ENCODE measurements at places on chromosomes 4 and X.

DNA sequence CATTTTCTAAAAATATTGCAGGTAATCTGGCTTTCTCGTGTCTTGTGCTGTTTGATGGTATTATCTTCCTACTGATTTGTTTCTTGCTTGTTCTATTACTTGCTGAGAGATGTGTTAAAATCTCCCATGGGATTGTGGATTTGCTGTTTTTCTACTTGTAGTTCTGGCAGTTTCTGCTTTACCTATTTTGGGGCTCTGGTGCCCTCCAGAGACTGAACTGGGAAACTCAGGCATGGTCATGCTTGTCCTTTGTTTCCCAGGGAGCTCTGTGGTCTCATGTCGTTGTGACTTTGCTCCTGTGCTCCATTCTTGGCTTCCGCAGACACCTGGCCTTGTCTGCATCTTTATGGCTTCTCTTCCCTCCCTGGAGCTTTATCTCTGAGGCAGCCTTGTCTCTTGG, 39.5 kb downstream of the NSD2 start:
- DNase-seq, result no peak

DNA sequence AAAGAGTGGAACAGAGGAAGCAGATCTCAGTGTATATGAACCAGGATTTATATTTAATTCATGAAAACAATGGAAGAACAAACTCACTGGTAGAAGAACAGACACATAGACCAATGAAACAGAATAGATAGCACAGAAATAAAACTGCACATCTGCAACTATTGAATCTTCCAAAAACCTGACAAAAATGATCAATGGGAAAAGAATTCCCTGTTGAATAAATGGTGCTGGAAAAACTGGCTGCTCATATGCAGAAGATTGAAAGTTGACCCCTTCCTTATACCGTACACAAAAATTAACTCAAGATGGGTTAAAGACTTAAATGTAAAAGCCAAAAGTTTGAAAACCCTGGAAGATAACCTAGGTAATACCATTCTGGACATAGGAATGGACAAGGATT, 391.0 kb downstream of the MAGEB5 start:
- DNase-seq, result no peak

DNA sequence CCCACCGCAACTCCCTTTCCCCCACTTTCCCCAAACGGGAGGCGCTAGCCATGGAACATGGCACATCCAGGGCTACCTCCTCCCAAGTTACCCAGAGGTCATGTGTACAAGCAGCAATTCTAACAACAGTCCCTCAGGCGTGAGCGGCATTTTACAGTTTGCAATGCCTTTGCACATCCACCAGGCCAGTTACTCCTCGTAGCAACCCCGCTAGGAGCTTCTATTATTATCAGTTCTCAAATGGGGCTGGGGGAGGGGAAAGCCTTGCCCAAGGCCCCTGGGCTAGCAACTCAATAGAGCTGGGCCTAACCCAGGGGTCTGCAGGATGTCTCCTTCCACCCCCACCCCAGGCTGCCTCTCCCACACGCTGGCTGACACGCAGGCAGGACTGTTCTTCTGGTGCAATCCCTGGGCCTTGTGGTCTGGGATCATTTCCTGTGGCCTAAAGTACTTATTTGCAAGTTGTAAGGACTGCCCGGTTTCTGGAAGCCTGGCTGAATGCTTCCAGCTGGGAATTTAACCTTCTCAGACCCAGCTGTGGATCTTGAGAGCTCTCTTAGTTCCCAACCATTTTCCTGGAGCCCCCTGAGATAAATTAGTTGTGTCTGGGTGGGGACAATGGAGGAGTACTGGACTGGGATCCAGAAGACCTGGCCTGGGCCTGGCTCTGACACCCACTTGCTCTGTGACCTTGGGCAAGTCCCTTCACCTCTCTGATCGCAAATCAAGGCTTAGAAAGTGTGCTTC, 27.7 kb downstream of the PJA1 start:
- no peak for DNase-seq

DNA sequence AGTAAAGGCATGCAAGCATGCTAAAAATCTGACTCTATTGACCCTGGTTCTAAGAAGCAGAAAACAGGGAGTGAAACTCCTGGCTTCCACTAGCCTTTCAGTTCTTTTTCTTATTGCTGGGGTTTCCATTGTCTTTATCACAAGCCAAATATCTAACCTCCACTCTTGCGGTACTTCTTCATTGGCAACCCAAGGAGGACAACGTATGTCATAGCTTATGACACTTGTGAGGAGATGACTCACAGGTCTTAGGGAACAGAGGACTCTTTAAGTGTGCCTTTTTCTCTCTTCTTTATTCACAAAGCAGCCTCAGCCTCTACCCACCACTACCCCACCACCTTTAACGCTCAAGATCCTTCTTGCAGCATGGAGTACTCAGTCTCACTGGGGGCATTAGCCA, 124.2 kb downstream of the GUCY2F start:
- DNase-seq, result no peak

- DNase-seq, result no peak
These were observed 127.1 kb downstream of the SHROOM3 start for GRCh38 chr4:76562161-76562560.

Measured in stimulated activated CD8-positive, alpha-beta memory T cell treated with anti-CD3 and anti-CD28 coated beads, Interleukin-15, amount 100 ng/mL, for 4 hours (primary cell).